ENCODE measurements at places on chromosomes 6 and 20.
A peak's percentile ranks its signal among the peaks of the same experiment; 100 is the strongest.

DNA sequence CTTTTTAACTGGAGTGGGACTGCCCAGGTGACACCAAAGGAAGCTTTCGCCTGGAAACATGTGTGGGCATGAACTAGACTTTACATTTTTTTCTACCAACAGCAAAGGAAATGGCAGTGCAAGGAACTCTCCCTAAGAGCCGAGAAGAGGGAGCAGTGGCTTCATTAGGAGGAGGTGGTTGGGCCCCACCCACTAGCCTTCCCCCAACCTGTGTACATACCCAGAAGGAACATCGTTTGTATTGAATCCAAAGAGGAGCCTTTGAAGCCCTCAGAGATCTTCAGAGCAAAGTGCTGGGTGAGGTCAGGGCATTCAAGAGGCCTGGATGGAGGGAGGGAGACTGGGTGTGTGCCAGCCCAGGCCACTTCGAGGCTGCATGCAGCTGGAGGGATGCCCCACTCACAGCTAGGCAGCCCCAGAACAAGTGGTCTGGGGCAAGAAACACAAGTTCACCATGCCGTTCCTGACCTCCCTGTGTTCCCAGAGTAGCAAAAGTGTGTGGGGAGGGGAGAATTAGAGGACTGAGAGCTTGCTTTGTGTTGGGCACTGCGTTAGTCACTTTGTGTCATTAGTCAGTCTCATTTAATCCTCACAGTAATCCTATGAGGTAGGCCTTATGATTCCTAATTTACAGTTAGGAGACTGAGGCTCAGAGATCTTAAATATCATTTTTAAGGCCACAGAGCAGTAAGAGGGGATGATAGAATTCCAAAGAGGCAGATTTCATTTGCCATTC lies 191.6 kb upstream of the SUPT3H start:
- DNase-seq: no peak

GRCh38 chr6:13918686-13919250 lies 6.0 kb upstream of the RNF182 start:
- DNase-seq: no peak

- no peak for DNase-seq
Observed at GRCh38 chr20:62122654-62123449, 577 bp downstream of the LSM14B start.

DNA sequence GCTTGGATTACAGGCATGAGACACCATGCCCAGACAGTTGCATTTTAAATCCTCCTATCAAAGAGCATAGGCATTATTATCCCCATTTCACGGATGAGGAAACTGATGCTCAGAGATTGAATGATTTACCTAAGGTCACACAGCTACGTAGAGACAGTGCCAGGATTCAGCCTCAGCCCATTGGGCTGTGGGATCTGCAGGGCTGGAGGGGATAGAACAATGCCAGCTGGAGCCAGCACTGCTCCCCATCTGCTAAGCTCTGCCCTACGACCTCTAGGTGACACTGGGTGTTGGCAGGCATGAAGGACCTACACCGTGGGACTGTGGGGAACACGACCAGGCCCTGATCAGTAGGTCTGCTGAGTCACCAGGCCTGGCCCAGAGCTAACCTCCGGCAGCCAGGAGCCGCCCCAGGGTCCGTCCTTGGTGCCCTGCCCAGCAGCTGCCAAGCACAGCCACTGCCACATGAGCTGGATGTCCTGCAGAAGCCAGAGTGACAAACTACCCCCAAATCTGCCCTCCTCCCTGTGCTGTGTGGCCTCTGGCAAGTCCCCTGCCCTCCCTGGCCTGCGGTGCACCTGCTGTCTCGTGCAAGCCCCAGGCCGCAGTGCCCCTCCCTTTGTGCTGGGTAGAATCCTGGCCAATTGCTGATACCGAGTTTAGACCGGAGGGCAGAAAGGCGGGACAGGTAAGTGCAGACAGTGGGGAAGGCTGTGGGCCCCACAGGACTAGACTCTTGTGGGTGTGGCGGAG lies 47.6 kb upstream of the PTGIS start:
- DNase-seq: no peak

DNA sequence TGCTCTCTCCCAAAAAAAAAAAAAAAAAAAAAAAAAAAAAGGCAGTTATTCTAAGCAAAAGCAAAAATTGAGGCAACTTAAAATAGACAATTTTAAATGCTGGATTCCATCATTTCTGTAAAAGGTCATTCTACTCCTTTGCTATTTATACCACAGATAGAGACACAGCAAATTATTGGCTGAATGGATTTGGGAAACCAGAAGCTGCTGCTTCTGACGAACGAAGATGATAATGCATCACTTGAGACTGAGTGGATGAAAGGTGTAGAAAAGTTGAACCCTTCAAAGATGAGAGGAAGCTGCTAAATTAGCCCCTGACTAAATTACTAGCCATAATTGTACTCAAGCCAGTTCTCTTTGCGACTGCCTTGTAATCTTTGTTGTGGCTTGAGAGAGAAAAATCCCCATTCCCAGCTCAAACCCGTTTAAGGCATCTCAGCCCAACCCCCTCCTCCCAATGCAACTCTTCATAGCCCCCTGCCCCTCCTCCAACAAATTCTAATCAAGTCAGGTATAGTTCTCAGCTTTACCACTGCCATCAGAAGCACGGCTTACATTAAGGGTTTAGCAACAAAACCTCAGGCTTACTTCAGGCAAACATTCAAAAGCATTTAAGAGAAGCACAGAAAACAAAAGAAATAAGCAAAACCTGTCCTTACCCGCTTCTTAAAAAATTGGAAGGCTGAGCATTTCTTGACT lies 1.0 kb downstream of the SGK1 start:
- no peak for DNase-seq

DNA sequence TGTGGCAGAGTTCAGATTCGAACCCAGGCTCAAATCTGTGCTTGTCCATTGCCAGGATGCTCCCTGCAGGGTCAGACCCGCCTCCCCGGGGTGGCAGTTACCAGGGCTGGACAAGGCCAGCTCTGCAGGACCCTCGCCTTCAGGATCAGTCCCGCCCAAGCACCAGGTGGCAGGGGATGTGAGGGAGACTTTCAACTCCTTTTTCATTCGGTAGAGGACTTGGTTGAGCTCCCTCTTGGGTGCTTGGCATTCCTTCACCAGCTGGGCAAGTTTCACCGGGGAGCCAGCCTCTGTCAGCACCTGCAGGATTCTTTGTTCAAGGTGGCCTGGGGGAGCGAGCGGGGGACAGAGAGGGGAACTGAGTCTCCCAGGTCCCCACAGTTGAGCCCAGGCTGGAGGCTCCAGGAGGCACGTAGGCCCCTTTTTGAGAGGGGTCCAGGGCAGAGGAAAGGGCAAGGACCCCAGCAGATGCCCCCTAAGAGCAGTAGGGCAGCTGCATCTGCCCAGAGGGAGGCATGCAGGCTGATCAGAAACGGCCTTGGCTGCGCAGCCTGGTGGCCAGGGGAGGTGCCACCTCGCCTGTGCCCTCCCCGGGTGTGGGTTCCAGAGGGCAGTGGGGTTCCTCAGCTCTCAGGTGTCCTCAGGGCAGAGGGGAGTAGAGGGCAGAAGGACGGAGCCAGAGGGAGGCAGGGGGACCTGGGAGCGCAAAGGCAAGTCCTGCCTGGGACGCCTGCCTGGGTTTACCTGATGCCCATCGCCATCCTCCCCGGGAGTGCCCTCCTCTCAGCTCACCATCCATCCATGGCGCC lies 3.9 kb downstream of the ZBP1 start:
- no peak for DNase-seq

DNA sequence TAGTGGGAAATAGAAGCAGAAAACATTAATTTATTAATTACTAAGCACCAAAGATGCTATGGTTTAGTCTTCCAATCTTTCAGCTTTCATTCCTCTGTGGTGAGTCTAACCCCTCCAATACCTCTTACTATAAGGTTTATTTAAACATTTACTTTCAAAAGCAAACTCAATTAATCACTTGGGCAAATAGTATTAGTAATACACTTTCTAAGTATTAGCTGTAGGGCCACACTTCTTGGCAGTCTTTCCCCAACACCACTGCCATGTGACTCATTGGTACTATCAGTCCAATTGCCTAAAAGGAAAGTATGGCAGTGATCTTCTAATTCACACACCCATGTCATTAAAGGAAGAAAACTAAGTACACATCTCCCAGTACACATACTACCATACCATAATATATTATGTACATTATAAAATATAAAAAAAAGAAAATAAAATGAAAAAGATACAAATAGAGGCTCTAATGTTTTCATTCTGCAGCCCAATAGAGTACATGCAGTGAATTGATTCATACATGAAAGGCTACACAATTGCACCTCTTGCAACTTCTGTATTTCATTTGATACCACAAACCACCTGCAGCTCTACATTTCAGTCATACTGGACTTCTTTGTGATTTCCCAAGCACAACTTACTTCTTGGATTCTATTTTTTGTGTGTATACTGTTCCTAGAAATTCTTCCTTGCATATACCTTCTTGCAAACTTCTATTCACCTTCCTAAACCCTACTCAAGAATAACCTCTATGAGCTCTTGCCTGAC lies 218.6 kb downstream of the PKHD1 start:
- DNase-seq: no peak

- DNase-seq: no peak
Observed at GRCh38 chr6:33782561-33782960, 6.4 kb downstream of the LEMD2 start.

DNA sequence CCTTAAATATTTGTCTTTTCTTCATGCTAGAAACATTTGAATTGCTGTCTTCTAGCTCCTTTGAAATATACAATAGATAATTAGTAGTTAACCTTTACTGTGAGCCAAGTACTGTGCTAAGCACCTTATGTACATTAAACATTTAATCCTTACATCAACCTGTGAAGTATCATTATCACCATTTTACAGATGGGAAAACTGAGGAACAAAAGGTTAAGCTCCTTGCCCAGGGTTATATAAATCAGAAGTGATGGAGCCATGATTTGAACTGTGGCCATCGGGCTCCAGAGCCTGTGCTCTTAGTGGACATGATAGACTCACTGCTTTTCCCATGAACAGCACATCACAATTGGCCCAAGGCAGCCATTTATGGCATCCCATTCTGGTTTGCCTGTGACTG lies 140.9 kb downstream of the UNC5CL start:
- no peak for DNase-seq

GRCh38 chr20:46705378-46705729 lies 4.1 kb upstream of the SLC2A10 start:
- peak; percentile 64 for DNase-seq

- no peak for DNase-seq
Observed at GRCh38 chr6:118207947-118208346, 300.9 kb downstream of the SLC35F1 start.

DNA sequence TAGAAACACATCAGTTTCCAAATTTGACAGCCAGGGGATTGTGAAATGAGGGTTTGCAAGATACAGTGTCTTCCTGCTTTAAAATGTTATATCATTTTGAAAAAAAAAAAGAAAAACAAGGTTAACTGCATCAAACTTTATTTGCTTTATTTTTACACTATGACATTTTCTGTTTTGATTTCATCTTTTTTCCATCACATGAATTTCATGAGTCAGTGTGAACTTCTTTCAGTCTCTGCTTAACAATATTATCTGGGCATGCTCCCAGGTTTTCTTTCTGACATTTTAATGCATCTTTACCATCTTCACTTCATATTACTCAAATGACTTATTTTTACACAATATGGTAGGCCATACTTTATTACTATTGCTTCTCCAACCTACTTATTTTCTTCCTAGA lies 1.9 kb downstream of the NCOA7 start:
- no peak for DNase-seq

DNA sequence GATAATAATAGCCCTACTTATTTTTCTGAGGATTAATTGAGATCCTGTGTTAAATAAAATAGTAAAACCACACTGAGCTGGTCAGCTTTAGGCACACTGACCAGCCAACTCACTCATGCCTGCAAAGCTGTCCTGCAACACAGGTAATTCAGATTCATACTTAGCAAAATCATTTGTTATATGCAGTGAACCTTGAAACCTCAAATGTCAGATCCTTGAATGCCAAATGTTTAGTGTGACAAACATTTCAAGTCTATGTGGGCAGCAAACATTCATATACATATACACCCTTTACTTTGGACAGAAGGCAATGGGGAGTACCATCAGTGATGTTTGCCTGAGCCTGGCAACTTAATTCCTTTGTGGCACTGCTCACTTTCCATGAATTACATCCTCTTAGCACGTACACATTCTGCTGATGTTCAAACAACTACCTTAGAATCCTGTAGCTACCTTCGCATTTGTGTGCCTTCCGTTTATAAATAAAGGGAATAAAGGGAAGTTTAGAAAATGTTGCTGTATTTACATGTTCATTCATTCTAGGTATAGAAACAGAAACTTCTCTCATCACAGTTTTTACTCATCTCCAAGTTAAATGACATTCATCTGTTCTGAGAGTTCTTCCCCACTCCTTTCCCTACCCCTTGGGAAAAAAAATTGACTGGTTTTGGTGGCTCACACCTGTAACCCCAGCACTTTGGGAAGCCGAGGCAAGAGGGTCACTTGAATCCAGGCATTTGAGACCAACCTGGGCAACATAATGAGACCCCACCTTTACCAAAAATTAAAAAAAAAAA lies 140.8 kb downstream of the ZFAND3 start:
- DNase-seq: no peak

GRCh38 chr20:32829311-32830005 lies 9.7 kb downstream of the MAPRE1 start:
- DNase-seq: no peak

- DNase-seq: no peak
Observed at GRCh38 chr20:33516882-33517281, 27.0 kb downstream of the CBFA2T2 start.

DNA sequence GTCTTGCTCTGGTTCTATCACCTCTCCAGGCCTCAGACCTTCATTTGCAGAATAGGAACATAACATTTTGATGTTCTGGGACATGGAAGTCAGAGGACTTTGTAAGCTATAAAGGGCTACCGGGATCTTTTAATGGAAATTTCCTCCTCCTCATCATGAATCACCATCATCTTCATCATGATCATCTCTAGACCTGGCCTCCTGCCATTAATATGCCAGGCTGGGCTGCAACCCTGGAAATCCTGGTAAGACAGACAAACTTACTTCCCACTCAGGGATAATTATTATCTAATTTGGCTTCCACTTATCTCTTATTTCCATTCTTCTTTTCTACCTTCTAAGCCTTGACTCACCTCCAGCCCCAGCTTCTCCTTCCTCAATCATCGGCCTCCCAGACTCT lies 41.0 kb upstream of the MRPS18A start:
- DNase-seq: no peak

- DNase-seq: no peak
Observed at GRCh38 chr6:35015996-35016395, 125.1 kb downstream of the TCP11 start.

DNA sequence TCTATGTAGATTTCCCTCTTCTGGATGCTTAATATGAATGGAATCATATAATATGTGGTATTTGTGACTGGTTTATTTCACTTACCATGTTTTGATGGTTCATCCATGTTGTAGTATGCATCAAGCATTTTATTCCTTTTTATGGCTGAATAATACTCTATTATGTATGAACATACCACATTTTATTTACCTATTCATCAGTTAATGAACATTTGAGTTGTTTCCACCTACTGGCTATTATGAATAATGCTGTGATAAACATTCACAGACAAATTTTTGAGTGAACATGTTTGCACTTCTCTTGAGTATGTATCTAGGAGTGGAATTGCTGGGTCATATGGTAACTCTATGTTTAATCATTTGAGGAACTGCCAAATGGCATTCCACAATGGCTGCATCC lies 14.9 kb upstream of the ZNF451 start:
- no peak for DNase-seq

GRCh38 chr20:59673998-59674445 lies 69.7 kb downstream of the PHACTR3 start:
- DNase-seq: no peak

GRCh38 chr6:71248306-71248765 lies 40.3 kb upstream of the OGFRL1 start:
- peak; percentile 63 for DNase-seq

Measured in GM04503 (cell line).